OCI-M1 (cell line): ENCODE measurements at places on chromosomes 5 and 9.

GRCh38 chr5:98588215-98588614, 185.2 kb upstream of the RGMB start:
- no peak for DNase-seq

DNA sequence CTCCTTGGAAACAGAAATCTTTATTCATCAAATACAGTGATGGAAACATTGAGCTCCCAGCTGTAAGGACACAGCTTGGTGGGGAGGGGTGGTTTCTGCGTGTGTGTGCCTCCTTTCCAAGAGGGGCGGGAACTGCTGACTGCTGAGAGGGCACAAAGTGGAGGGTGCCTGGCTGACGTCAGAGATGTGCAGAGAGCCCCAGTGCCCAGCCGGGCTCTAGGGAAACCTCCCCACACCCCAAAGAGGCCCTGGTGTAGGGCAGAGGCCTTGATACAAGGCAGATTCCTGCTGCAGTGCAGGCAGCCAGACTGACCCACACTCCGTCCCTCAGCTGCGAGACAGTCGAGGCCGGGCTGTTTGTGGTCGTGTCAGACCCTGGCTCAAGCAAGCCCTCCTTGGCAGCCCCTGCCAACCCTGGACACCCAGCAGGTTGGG, 191.0 kb downstream of the CACNA1B start:
- no peak for DNase-seq

DNA sequence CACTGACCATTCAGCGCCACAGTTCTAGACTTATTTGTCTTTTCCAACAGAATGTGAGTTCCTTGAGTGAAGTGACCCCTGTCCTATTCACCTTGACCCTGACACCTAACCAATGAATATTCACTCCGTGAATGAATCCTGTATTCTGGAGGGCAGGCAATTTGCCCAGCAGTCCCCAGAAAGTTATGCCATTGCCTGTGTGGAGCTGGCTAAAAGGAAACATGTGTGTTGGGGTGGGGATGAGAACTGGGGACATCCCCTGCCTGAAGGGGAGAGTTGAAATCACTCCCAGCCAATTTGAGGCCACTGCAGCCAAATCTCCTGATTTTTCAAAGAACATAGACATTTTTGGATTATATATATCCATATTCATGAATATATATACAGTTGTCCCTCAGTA, 199.0 kb downstream of the SLIT3 start:
- DNase-seq: no peak

DNA sequence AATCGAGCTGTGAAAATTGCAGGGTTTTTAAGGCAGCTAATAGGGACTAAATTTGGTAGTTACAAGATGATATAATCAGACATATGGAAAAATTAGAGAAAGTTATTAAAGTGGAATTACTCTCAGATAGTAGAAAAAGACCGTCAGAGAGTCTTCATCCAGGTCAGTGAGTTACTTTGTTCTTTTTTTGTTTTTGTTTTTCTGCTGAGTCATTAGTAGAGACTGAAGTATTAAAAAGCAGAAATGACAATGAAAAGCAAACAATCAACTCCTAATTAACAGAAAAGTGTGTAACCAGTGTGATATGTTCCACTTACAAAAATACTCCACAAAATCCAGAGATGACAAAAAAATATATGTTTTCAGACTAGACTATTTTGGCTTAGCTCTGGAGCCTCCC, 480.4 kb upstream of the COX7C start:
- DNase-seq: peak; percentile 28

DNA sequence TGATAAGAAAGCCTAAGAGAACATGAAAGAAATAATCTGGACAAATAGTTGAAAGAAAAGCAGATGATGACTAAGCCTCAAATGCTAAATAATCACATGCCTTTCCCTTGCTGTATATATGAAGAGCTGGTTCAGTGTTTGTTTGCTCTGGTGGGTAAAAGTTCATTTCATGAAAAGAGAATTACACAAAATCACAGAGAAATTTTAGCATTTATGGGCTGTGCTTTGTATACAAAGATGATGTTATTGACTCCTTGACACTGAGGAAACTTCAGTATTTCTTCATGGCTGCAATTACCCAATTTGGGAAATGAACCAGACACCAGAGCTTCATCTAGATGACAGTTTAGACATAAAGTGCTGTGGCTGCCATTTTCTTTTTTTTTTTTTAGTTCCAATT, 527.2 kb downstream of the NR2F1-AS1 start:
- no peak for DNase-seq

GRCh38 chr5:31194468-31194813, 955 bp downstream of the CDH6 start:
- DNase-seq: no peak

DNA sequence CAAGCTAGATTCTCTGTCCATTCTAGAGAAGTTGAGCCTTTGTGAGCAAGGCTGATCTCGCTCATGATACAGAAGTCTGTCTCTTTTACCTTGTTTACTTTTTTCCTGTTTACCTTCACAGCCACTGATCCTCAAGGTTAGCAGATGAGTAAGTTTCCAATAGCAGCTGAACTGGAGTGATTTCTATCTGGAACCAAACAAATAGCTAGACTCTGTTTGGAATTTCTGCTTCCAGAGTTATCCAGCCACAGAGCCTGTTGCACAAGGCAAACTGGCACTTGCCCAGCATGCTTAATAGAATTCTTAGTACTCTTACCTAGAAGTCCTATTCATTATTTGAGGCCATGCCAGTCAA, 12.8 kb upstream of the PANK3 start:
- no peak for DNase-seq

GRCh38 chr5:73264631-73265030, 91.6 kb downstream of the TMEM174 start:
- DNase-seq: no peak

DNA sequence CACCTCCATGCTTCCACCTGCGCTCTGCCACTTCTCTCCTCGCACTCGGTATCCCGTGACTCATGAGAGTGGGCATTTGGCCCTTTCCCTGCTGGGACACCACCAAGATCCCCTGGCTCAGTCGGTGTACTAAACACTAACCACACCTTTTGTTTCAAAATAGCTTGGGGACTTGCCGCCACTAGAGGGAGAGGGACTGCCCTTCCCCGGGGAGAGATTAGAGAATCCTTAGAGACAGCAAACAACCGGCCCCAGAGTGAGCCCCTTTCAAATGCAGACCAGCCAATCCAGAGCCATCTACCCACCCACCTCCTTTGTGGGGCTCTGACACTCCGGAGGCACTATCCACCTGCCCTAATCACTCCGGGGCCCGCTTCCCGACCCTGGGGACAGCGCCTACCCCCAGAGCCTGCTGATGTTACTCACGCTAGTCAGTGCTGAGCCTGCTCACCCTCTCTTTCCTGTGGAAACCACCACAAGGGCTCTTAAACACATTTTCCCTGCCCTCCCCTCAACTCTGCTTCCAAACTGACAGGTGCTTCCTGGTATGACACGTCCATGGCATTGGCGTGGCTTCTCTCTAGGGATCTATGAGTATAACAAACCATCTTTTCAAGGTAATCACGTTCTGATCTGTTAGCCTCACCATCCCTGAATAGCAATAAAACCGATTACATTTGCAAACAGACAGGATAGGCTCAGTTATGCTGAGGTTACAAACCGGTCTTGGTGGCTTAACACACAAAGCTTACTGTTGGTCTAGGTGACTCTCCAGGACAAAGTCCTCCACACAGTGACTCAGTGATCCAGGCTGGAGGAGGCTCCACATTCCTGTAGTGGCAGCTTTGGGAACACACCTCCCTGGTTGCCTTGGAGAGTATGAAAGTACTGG, 180.1 kb upstream of the MVB12B start:
- DNase-seq: peak; percentile 1

DNA sequence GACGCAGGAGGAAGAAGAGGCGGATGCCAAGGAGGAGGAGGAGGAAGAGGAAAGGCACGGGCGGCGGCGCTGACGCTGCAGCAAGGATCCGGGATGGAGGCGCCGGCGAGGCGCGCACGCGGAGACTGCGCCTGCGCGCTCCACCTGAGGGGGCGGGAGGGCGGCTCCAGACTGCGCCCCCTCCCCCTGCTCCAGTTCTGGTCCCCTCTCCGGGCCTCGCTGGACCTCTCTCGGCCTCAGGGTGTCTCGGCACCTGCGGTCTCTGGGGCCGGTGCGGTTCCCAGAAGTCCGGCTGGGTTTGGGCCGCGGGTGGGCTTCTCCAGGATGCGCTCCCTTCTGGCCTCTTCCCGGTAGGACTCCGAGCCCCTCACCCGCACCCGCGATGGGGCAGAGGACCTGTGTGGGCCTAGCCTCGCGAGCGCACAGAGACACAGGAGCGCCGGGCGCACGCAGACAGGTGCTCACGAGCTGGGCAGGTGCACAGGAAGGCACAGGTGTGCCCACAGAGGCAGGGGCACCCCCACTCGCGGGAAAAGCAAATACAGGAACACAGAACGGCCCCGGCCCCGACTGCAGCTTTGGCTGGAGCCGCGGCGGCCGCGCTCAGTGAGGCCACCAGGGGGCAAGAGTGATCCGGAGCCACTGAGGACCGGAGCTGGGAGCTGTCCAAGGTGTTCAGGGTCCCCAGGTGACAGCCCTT, at the start of gene NPDC1:
NPDC1 (minus strand) TSS at position 90 of the 700 bp plus-strand sequence. CDS start 188 bp downstream, outside the sequence.
- peak; percentile 81 for DNase-seq
